Pancreas (tissue), 10 donors: ENCODE measurements at places on chromosomes 4 and X. TPM values are rescaled to one million over a fixed set of nuclear protein-coding genes. Genes with fewer than 3 reads are reported as not detected.

DNA sequence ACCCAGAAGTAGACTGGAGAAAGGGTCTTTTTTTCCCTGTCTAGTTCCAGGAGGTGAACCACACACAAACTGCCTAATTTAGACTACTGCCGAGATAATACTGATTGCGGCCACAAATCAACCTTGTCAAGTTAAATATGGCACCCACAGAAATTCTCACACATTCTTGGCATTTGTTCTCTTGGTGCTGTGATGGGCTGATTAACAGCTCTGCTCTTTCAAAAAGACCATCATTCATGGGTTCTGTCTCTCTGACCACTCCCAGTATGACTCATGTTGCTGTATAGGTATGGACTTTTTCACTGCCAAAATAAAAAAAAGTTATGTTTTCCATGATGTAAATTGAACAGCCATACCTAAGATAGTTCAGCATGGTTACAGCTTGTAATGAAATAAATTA lies 1003.5 kb upstream of the LCORL start:
- no peaks in the 10 kb centered on the region for H3K36me3 ChIP-seq
- no peak overlapping the region for H3K4me3 ChIP-seq
- H3K27ac ChIP-seq: no peak overlapping the region
- H3K27me3 ChIP-seq: no peaks in the 10 kb centered on the region
- no peak for DNase-seq
- H3K4me1 ChIP-seq: no peaks in the 10 kb centered on the region

DNA sequence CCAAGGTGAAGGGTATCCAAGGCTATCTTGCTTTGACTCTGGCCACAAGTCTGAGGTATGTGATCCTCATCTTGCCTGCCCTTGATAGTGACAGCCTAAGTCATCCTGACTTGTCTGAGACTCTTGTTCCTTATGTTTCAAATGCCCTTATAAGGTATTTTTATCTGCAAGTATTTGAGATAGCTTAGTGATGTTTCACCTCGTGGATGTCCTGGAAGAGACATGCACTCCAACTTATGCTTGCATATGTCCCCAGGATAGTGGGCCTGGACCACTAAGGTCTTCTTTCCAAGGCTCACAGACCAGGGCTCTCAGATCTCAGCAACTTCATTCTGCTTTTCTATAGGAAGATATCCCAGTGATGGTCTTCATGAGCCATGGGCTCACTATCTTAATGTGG lies 120.5 kb upstream of the WDR1 start:
- no peak for DNase-seq
- no peaks in the 10 kb centered on the region for H3K36me3 ChIP-seq
- H3K4me1 ChIP-seq: no peaks in the 10 kb centered on the region
- no peak overlapping the region for H3K27ac ChIP-seq
- H3K27me3 ChIP-seq: no peaks in the 10 kb centered on the region

DNA sequence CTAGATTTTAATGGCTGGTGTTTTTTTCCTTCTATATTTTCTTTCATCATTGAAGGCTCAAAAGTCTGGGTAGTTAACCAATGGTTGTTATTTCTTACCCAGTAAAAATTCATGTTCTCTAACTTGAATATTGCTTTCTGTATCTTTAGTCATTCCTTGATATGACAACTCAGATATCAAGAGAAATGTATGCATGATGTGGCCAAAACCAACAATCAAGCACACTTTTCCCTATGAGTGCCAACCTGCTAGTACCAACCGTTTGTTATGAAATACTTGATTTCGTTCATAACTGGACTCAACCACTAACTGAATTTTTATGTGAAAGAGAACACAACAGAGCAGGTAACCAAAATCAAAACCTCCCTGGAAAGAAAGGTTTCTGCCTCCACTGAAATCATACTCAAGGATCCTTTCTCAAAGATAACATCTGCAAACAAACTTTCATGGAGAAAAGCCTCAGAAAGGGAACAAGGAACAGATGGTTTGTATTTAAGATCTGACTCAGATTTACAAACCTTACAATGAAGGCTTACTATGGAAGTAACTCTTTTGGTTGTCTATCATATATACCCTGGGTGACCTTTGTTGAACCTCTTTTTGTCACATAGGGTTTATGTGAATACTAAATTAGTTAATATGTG lies 8.3 kb upstream of the VEGFC start:
- no peak for DNase-seq
- H3K27me3 ChIP-seq: no peaks in the 10 kb centered on the region
- H3K4me3 ChIP-seq: no peak overlapping the region
- H3K36me3 ChIP-seq: no peaks in the 10 kb centered on the region

Gene SSX3
- total RNA-seq: not detected

Gene CSAG3
- not detected for total RNA-seq

Gene SMIM31
- total RNA-seq: 2.2 TPM

Gene PITX2
- not detected for total RNA-seq

Gene ARMCX1
- 9.7 TPM for total RNA-seq

Gene CETN2
- 13.9 TPM for total RNA-seq

Gene PDE6B
- 1.5 TPM for total RNA-seq

Gene USP17L19
- total RNA-seq: not detected
